ENCODE measurements at places on chromosomes 6 and 20. TPM values are rescaled to one million over a fixed set of nuclear protein-coding genes. Genes with fewer than 3 reads are reported as not detected.

DNA sequence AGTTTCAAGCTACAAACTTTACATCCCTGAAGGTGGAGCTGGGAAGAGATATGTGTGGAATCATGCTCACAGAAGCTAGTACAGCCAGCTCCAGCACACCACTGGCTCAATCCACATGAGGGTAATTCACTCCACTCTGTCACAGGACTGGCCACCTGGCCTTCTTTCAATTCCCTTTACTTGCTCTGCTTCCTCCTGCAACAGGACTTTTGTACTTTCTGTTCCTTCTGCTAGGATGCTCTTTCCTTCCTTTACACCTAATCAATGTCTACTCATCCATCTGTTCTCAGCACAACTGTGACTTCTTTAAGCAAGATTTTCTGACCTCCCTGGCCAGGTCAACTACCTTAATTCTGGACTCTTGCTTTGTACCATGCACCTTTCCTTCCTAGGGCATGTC, 39.4 kb upstream of the MYB start:
- no peak for DNase-seq

GRCh38 chr6:93799226-93799625, 379.9 kb upstream of the EPHA7 start:
- DNase-seq: no peak

GRCh38 chr20:41340327-41341055, at the start of gene LPIN3:
LPIN3 (plus strand) TSS chr20:41340821; CDS start chr20:41345804, 4,983 bp downstream.
- DNase-seq: peak; percentile 89

GRCh38 chr6:63261820-63262219, 50.6 kb downstream of the FKBP1C start:
- DNase-seq: no peak

- DNase-seq: peak; percentile 19
Observed at GRCh38 chr6:30171677-30172471, 8.5 kb downstream of the TRIM15 start.

GRCh38 chr6:47454713-47455396, 22.7 kb upstream of the CD2AP start:
- no peak for DNase-seq

DNA sequence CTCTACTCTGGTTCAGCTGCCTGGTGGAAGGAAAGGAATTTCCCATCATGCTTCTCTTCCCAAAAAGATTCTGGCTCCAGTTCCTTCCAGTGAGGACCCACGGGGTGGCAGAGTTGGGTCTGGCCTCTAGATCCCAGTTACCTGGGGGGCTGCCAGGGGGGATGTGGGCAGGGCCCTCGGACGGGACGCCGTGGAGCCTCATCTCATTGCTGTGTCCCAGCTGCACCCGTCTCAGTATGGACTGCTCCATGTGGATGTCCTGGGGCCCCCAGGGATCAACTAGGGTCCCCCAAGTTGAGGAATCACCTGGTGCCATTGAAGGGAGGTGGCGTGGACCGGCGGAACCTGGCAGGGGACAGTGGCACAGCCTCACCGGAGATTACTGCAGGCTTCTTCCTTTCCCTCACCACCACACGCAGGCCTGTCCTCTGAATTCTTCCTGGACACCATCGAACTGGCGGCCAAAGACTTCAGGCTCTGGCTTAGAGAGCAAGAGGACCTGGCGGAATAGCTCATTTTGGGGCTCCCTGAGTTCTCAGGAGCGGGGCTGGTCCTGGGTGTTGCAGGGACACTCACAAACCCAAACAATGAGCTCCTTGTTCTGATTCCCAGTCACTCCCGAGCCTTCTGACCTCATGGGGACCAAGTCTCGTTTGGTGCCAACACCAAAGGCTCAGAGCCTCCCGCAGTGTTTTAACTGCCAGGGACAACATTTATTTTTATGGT, 8.5 kb downstream of the ZBP1 start:
- DNase-seq: no peak

GRCh38 chr6:70258483-70258882, 44.4 kb downstream of the COL9A1 start:
- DNase-seq: no peak

The ZNF343 gene
- total RNA-seq: 12.3 TPM

DNA sequence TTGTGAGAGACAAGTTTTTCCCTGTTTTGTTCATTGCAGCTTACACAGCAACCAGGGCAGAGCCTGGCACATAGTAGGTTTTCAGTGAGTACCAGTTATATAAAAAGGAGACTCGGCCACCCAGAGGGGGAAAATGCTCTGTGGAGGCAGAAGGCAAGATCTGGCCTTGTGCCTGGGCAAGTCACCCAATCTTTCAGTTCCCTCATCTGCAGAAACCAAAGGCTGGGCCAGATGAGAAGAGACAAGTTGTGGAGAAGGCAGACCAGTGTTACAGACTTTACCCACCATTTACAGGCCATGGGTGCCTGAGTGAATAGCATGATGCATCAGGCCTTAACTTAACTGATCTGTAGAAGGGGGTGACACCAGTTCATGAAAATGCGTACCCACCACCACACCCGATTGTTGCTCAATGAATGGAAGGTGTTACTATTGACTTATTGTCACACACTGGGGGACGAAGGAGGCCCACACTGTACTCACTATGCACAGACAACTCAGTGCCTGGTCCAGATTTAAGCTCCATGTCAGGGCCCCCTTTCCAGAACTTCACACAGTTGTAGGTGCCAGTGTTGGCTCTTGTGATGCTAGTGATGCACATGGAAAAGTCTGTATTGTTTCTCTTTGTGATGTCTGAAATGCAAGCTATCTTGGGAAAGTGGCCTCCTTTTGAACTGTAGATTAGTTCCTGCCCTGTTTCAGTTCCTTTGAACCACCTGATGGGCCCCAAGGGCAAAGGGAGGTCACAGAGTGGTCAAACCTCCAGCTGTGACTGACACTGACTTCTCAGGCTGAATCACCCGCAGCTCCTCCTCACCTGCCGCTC, 64.3 kb upstream of the SIRPG start:
- no peak for DNase-seq

- no peak for DNase-seq
Observed at GRCh38 chr6:19713411-19713810, 123.8 kb upstream of the ID4 start.

DNA sequence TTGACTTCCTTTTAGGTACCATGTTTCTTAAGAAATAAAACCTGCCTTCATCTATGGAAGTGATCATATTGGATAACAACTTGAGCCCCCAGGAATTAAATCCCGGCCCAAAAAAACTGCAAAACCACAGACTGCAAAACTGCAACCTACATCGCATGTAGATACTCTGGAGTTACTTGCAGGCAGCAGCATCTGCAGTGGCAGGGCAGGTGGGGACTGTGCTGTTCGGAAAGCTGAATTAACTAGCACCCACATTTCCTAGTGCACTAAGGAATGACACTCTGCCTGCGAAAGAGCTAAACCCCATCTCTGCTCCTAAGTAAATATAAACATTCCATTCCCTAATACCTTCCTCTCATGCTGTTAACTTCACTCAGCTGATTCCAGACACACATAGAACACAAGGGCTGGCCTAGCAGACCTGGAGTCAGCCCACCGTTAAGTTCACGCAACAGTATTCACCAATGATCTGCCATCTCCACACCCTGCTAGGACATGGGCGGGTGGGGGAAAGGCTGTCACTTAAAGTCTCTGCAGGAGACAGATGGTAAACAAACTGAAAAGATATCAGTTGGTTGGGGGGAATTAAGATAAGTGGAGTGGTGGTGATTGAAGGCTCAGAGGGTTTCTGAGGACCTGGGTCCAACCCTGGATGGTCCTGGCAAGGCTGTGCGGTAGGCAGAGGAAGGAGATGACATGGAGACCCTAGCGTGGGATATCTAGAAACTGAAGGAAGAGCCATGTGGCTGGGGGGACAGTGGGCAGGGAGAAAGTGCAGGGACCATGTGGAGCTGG, 128.4 kb downstream of the SYCP2 start:
- no peak for DNase-seq

The RFX6 gene
- total RNA-seq: not detected

DNA sequence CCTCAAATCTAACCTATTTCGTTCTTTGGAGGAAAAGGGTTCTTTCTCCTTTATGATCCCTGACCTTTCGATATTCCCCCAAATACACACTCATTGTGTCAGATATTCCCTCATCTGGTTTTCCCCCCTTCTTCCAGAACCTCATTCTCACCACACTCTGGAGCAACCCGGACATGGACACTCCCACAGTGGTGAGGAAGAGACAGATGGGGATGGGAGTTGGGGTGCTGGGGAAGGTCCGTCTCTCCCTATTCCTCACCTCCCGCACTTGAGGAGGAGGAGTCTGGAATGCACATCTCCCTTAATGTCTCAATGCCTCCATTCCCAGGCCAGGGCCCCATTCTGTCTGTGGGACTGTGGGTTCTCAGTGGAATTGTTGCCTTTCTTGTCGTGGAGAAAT, 1.3 kb downstream of the SLC39A7 start:
- DNase-seq: no peak

The OTOR gene
- total RNA-seq: not detected
